ENCODE measurements at places on chromosomes 1 and 21. TPM values are rescaled to one million over a fixed set of nuclear protein-coding genes. Genes with fewer than 3 reads are reported as not detected.
A peak's percentile ranks its signal among the peaks of the same experiment; 100 is the strongest.

SMCP gene
- not detected for total RNA-seq

KCNJ15 gene
- not detected for total RNA-seq

OR2L2 gene
- not detected for total RNA-seq

SERPINC1 gene
- total RNA-seq = 1.7 TPM

URB1 gene
- total RNA-seq = 23.3 TPM

SLC50A1 gene
- 79.2 TPM for total RNA-seq

KRTAP19-6 gene
- total RNA-seq = not detected

NSL1 gene
- total RNA-seq = 112 TPM

FOXD3 gene
- 41.1 TPM for total RNA-seq

DIO1 gene
- total RNA-seq = 0.41 TPM

CGN gene
- 20.3 TPM for total RNA-seq

EDN2 gene
- total RNA-seq = 0.81 TPM

GPR52 gene
- 0.30 TPM for total RNA-seq

MANEAL gene
- 9.9 TPM for total RNA-seq

CNR2 gene
- not detected for total RNA-seq

SPRR2A gene
- total RNA-seq = not detected

- no peak for DNase-seq
Observed at GRCh38 chr1:95115708-95116137, 1.4 kb upstream of the TLCD4 start.

- DNase-seq = peak; percentile 35
Observed at GRCh38 chr1:151763990-151764389, 694 bp upstream of the MRPL9 start.

DNA sequence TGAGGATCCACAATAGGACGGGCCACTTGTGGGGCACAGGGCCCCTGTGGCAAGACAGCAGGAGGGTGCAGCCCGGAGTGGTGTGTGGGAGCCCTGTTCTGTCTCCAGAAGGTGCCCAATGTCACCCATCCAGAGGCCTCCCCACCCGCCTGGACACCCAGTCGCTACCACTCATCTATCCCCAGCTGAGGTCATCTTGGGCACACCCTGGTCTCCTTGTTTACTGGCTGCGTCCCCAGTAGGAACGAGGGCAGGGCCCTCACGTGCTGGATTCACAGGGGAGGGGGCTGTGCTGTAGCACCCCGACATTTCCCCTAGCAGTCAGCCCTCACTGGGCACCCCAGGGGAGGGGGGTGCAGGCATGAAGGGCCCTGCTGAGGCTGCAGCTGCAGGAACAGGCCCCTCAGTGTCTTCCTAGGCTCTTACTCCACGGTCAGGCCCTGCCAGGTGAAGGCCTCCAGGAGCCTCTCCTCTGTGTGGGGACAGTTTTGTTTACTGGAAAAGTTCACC is 2.3 kb upstream of the TNNT2 start:
- peak; percentile 36 for DNase-seq

- no peak for DNase-seq
Observed at GRCh38 chr1:67690411-67690810, 5.4 kb downstream of the GADD45A start.

DNA sequence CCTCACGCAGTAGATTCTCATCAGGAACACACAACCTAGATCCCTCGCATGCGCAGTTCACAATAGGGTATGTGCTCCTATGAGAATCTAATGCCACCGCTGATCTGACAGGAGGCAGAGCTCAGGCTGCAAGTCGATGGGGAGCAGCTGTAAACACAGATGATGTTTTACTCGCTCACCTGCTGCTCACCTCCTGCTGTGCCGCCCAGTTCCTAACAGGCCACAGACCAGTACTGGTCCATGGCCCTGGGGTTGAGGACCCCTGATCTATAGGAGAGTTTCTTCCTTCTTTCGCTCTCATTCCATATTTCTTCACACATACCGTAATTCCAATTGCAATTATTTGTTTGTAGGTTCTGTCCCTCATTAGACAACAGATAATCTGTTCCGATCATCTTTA is 103.4 kb downstream of the CLEC20A start:
- DNase-seq = no peak

GRCh38 chr1:181134543-181135436 is 46.3 kb downstream of the IER5 start:
- DNase-seq = peak; percentile 35

DNA sequence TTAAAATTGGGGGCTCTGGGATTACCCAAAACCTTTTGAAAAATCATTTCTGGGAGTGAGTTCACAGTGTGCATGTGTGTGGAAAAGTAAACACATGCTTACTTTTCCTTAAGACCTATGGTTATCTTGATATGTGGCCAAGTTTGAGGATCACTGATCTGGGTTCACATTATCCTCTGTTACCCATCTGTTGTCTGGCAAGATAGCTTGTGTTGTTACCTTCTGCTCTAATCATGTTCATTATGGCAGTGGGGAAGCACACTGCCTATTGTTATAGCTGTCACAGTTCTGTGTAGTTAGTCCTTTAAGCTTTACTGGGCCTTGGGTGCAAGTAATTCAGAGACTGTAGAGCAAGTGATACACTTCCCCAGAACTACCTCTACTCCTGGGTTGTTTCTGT is 5.0 kb downstream of the CTBS start:
- DNase-seq = no peak

- no peak for DNase-seq
Observed at GRCh38 chr1:211331011-211331709, 4.5 kb downstream of the TRAF5 start.

- DNase-seq = peak; percentile 92
Observed at GRCh38 chr1:118984086-118984721, 3.9 kb downstream of the TBX15 start.

- no peak for DNase-seq
Observed at GRCh38 chr1:41662765-41663437, 178.4 kb upstream of the EDN2 start.

DNA sequence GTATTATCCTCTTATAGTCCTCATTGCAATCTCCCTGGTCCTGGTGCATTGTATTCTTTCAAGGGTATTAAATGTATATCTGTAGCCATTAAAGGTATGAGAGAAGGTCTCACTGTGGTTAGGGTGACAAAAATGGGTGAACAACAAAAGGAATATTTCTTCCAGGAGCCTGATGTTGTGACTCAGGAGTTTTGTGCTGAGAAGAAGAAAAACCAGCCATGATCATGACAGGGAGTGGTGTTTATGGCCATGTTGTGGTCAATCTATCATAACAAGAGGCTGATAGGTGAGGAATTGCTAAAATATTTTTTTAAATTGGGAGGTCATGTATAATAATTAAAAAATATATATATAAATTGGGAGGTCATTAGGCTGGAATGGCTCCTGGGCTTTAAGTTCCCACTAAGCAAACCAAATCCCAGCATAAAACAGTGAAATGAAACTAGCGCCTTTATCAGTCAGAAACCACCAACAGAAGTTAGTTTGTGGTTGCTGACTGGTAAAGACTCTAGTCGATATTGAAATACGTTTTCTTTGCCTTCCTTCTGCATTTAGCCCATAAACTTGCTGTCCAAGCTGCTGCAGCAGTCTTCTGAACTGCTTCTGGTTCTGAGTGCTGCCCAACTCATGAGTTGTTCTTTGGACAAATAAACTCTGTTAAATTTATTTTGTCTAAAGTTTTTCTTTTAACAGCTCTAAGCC is 60.3 kb downstream of the TBX19 start:
- no peak for DNase-seq

DNA sequence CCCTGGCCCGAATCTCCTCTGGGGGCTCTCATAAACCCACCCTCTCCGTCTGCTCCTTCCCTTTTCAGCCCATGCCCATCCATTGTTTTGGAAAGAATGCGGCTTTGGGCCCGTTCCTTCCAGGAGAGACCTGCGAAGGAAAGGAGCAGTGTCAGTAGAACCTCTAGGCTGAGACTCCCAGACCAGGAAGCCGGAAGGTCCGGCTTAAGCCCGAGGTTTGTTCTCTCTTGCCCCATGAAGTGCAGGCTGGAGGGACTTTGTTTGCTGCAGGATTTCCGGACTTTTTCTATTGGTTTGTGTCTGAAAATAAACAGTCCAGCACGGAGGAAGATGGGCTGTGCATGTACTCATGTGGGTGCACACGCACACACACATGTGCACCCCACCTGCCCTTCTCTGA is 49.8 kb downstream of the ELK4 start:
- DNase-seq = no peak

DNA sequence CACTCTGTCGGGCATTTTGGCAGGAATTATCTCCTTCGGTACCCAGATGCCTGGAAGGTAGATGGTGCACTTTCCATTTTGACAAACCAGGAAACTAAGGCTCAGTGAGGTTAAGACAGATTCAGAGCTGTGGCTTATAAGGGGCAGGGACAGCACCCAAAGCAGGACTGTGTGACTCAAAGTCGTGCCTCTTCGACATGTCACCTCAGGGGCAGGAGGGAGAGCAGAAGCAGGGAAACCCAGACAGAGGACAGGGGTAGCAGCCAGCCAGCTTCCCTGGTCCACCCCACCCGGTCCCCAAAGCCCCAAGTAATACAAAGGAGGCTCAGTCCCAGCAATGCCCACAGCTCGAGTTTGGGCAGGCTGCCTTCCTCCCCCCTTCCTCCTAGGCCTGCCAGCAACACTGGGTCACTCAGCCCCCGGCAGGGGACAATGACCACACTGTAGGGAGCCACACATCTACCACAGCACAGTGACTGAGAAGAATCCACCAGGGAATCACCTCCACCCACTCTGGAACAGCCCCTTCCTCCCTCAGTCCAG is 2.5 kb downstream of the RHOC start:
- DNase-seq = no peak

GRCh38 chr1:53477651-53478501 is 18.7 kb downstream of the DMRTB1 start:
- DNase-seq = peak; percentile 18

DNA sequence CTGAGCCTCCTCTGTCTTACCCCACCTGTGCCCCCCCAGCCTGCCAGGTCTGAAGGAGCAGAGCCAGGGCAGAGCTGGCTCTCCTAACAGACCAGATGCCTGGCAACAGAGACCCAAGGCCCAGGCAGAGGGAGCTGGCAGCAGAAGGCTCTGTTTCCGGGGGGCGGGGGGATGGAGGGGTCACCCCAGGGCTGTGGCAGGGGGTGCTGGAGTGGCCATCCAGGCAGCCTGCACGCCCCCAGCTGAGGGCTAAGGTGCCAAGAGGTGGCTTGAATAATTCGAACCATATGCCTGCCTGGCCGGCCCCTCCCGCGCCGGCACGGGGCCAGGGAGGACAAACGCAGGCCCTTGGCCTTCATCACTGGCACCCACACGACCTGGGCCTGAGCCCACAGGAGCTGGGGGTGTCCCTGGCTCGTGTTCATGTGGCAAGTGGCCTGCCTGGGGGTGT is 16.0 kb upstream of the PLEKHG5 start:
- DNase-seq = peak; percentile 55

DNA sequence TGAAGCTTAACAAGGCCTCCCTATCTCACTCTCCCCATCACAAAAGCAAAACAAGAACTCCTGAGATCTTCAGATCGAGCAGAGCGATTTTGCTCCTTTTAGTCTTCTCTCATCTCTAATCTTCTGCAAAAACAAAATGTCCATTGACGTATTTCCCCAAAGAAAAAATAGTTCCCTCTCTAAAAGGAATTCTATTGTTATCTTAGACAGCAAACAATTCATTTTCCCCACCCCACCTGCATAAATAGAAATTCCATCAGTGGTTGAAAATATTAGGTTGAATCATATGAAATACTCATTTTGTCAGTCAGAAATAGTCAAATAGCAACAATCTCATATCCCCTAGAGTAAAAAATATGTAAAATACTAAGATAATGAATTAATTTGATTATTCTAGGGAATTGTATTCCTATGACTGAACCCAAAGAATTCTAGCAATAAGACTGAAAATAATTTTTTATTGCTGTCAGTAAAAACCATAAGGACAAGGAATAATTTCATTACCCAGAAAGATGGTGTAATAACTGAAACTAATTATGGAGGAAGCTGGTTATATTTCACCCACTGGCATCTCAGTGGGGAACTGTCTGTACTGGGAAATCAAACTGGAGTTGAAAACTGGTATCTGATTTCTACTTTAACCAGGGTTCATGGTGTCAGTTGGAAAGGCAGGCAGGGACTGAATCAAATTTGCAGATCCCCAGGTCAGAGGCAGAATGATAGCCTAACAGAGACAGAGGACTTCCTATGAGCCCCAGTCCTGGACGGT is 51.3 kb downstream of the RHOU start:
- no peak for DNase-seq

GRCh38 chr1:77188770-77189169 is 30.5 kb downstream of the PIGK start:
- no peak for DNase-seq

- no peak for DNase-seq
Observed at GRCh38 chr1:224169718-224170270, 13.2 kb upstream of the DEGS1 start.

DNA sequence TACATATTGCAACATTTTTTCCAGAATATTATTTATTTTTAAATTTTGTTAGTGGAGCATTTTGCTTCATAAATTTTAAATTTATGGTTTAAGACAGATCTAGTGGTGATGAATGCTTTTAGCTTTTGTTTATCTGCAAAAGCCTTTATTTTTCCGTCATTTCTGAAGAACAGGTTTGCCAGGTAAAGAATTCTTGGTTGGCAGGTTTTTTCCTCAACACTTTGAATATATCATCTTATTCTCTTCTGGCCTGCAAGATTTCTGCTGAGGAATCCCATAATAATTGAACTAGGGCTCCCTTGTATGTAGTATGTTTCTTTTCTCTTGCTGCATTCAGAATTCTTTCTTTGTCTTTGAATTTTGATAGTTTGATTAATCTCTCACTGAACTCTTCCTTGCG is 50.8 kb upstream of the SAMD13 start:
- DNase-seq = no peak

GRCh38 chr1:20200966-20201365 is 14.6 kb upstream of the PLA2G2C start:
- no peak for DNase-seq

- no peak for DNase-seq
Observed at GRCh38 chr1:2925918-2926317, 95.3 kb upstream of the ACTRT2 start.

- DNase-seq = no peak
Observed at GRCh38 chr1:226761322-226761721, 22.2 kb upstream of the ITPKB start.

- DNase-seq = no peak
Observed at GRCh38 chr1:170893655-170894297, 41.6 kb upstream of the MROH9 start.

DNA sequence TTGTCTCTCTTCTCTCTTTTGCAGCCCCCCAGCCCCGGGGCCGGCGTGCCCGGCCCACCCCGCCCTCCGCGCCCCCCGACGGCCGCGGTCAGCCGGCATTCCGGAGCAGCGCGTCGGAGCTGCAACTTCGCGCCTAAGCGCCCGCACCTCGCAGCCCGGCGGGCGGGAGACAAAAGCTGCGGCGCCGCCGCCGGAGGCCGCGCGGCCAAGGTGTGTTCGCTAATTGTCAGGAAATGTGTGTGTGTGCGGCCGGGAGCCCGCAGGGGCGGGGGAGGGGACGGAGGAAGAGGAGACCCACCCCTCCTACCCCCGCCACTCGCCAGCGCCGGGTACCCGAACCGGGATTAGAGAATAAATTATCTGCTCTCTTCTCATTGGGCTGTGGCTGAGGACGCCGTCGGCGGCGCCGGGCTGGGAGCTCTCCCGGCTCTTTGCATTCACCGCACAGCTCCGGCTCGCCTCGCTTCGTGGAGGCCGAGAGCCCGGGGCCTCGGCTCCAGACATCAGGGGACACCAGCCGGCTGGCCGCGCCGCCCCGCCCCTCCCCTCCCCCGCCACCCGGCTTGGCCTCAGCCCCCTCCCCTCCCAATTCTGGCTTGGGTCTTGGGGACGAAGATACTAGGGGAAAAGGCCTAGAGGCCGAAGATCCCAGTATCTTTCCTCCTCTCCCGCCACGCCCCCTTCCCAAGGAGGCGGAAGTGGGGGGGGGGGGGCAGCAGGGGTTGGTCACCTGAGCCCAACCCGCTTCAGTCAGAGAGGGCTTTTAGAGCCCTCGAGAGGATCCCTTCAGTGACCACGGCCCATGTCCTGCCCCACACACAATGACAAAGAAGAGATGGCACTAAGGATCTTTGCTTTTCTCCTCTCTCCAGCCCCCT is 1.3 kb upstream of the BLACAT1 start:
- peak; percentile 95 for DNase-seq

Measured in H7 (cell line).